ENCODE measurements at places on chromosomes 16 and 17.
A peak's percentile ranks its signal among the peaks of the same experiment; 100 is the strongest.

GRCh38 chr17:41968676-41969075, 2.1 kb downstream of the CNP start:
- no peak for DNase-seq

GRCh38 chr16:54072237-54072636, 214.3 kb downstream of the IRX3 start:
- DNase-seq: no peak

GRCh38 chr17:2107506-2107905, 52.6 kb downstream of the HIC1 start:
- DNase-seq: no peak

GRCh38 chr17:38910325-38910724, 15.1 kb upstream of the LASP1NB start:
- DNase-seq: no peak

DNA sequence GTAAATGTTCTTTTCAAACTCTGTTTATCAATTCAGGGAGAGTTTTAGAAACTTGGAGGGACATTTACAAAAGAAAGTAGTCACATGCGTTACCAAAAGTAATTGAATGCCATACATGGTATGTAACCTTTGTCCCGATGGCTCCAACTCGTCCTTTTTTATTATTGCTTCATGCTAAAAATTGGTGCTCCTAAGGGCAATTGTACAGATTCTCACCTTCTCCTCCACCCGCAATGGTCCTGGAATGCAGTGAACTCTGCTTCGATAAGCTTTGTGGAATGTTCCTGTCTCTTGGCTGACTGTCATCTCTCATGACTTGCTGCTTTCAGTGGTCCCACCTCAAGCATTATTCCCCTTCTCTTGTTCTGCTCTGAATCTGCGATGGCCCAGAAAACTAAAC, 20.9 kb downstream of the GNAO1 start:
- no peak for DNase-seq

DNA sequence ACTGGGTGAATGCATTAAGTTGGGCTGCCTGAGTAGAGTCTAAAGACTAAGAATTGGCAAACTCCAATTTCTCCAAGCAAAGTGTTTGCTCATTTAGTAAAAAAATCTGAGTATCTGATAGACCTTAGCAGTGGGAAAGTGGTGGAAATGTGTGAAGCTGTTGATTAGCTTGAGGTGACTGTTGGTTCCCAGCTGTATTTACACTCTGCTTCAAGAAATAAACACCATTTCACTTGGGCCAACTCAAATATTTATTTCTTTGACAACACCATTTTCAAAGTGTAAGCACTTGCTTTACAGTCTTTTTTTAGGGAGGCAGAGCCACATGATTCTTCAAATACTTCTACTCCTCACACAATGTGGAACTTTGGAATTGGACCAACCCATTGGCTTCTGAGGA, 8.7 kb downstream of the KCTD19 start:
- no peak for DNase-seq

GRCh38 chr17:3735515-3735914, 11.8 kb downstream of the HASPIN start:
- DNase-seq: no peak

DNA sequence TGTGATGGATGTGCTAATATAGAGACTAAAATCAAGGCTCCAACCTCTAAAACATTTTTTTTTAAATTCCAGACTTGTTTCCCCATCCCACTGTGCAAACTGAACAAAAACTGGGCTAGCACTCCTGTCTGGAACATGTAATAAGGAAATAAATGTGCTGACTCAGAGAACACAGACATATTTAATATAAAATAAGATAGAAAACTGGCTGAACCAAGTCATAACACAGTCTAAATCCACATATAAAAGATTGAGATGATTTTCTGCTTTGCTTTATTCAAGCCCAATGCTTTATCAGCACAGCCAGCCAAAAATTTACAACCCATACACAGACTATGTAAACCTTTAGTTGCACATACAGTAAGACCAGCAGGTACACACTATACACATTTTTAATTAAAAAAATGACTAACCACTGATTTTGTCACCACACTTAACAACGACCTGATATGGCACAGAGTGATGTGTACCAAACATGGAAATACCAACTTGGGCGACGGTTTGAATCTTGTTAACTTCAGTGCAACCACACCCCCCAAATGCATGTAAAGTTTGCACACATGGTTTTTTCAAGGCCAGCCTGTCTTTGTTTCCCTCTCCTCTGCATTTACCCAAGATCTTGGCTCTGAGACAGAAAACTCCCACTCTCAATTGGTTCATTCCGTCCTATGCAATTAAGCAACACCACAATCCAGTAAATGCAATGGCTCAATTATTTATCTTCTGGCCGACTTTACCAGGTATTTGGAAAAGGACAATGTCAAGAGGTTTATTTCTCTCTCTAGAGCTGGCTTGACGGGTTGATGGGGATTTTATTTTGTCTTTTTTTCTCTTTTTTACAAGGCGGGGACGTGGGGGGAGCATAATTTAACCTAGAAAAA, 1.2 kb downstream of the STAT3 start:
- no peak for DNase-seq

DNA sequence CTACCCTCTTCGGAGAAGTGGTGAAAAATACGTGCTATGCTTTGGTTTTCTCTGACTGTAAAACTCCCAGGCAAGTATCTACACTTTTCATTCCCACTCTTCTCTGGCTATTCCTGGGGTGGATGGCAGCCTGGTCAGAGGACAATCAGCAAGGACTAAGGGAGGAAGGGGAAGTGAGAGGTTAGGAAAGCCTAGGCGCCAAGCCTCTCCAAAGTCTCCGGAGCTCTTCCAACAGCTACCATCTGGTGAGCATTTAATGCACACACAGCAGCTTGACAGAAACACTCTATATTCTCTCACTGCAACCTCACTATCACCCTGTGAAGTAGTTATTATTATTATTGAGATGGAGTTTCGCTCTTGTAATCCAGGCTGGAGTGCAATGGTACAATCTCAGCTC, 65.1 kb downstream of the WSCD1 start:
- no peak for DNase-seq

DNA sequence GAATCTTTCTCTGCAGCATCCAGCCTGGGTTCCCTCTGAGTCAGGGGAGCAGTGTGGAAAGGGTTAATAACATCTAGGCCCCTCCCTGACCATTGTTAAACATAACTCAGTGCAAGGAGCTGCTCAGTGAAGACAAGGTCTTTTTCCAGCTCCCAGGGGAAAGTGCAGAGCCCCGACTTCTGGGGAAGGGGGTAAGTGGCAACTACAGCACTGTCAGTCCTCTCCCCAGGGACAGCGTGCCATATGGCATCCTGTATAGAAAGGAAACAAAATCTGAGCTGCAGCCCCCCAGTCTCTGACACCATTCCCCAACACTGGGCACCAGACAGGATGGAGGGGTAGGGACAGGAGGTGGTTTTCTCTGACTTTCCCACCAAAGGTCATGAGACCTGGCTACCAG, 7.8 kb downstream of the MRPL27 start:
- DNase-seq: no peak

GRCh38 chr16:52318302-52319009, 228.5 kb downstream of the TOX3 start:
- no peak for DNase-seq

- peak; percentile 53 for DNase-seq
Measured at GRCh38 chr16:12340151-12340733, 363.7 kb downstream of the SNX29 start.

DNA sequence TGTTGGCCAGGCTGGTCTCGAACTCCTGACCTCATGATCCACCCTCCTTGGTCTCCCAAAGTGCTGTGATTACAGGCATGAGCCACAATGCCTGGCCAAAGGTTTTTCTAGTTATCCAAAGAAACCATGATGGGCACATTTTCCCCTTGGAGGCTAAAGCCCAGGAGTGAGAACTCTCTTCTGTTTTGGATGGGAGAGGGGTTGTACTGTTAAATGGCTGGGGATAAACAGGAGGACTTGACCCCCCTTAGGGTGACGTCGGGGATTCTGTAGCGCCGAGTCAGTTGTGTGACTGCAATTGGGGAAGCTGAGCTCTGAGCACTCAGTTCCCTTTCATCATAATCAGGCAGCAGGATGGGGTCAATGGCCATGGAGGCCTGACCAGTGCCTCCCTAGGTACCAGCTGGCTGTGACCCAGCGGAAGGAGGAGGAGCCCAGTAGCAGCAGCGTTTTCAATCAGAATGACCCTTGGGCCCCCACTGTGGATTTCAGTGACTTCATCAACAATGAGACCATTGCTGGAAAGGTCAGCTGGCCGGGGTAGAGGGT, 4.1 kb downstream of the AOC3 start:
- DNase-seq: no peak

- no peak for DNase-seq
Measured at GRCh38 chr16:54506214-54506580, 219.6 kb upstream of the IRX3 start.

- no peak for DNase-seq
Measured at GRCh38 chr17:65742403-65743307, 181.2 kb upstream of the AXIN2 start.

DNA sequence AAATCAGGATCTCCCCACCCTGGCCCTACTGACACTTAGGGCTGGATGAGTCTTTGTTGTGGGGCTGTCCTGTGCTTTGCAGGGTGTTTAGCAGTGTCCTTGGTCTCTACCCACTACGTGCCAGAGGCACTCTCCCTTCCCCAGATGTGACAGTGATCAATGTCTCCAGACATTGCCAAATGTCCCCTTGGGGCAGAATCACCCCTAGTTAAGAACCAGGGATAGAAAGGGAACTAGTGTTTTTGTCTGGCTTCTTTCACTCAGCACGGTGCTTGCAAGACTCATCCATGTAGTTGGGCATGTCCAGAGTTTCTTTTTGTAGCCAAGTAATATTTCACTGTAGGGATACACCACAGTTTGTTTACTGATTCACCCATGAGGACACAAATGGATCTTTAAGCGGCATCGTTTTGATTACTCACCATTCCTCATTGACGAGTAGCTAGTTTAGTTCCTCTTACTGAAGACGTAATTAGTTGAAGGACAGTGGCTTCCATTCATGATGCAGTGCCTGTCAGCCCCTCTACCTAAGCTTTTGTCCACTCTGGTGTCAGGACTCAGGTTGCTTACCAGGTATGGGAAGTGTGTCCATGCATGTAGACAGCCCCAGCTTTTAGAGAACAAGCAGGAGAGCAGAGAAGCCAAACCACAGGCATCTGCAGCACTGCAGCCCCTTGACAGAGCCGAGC, 26.0 kb upstream of the ITGB4 start:
- DNase-seq: no peak

DNA sequence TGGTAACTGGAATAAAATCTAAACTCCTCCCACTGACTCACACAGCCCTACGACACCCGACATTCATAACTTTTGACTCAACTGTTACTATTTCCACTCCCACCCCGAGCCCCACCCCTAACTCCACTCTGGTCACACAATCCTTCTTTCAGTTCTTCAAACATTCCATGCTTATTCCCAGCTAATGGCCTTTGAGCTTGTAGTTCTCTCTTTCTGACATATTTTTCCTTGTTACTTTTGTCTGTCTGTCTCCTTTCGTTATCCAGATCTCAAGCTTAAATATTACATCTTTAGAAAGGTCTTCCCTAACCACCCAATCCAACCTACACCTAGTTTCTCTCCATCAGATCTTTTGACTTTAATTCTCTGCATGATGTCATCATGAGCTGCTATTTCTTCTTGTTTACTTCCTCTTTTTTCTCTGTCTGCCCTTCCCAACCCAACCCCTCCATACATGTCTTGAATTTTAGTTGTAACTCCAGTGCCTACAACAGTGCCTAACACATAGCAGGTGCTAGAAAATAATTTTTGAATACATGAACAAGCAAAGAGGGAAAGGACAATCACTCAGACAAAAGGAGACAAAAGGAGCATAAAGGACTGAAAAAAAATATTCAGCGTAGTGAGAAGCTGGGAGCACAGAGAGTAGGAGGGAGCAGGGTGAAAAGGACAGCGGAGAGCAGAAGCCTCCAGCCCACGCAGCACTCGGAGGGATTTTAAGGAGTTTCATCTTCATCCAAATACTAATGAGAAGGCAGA, 65.2 kb upstream of the SMIM36 start:
- no peak for DNase-seq

- DNase-seq: peak; percentile 82
Measured at GRCh38 chr16:57413301-57413730, 8.7 kb downstream of the CCL17 start.

DNA sequence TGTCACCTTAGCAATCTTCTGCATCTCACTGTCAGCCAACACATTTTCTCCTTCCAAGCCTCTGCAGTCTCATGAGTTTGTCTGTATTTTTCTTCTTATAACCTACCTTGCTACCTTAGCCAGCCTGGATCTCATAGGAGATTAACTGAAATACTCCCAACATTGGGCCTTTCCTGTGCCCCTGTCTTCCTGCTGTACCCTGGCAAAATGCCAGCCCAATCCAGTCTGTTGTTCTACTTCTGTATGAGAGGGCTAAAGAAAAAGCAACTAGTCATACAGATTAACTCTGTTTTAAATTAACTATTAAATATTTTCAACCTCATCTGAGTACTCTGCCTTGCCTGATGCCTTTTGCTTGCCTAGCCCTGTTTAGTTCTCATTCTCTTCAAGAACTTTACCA, 18.4 kb downstream of the GOSR1 start:
- no peak for DNase-seq

- no peak for DNase-seq
Measured at GRCh38 chr16:16966439-16966838, 504.3 kb downstream of the XYLT1 start.

DNA sequence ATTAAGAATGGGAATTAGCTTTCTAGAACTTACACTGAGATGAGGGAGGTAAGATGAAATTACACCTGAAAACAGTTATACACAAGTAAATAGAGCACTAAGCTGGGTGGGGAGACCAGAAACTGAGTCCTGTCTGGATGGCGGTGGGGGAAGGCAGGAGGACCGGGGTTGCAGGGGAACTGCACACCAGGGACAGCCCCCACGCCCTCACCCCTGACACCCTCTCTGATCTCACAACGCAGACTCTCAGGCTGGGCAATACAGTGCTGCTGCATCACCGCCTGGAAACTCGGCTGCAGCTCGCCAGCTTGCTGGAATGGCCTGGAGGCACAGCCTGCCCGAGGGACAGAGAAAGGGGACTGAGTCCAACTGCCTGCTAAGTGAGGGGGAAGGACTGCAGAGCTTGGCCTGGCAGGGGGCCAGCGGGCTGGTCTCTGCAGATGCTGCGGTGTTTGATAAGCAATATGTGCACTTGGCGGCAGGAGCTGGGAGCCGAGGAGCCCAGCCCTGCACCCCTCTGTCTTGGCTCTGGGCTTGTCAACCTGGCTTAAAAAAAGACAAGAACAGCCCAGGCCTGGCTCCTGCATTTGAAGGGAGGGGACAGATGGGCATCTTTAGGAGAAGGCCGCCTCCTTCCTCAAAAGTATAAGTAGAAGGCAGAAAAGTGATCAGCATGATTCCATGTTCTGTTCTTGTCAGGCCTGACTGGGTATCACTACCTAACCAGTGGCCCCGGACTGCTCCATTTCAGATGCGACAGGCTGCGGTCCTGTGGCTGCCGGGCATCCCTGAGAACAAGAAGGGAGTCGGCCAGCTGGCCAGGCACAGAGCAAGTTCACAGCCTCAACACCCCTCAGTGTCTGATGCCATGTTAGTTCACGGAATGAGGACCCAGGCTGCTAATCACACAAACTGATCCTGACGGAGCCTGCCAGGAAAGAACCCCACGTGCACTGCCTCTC, 30.2 kb downstream of the SPHK1 start:
- no peak for DNase-seq

Measured in GM10248 (cell line).